Mammary microvascular endothelial cell (primary cell): ENCODE measurements at places on chromosomes 3 and 15. TPM values are rescaled to one million over a fixed set of nuclear protein-coding genes. Genes with fewer than 3 reads are reported as not detected.

The CHRNA7 gene
- 0.64 and 0.73 TPM in 2 replicates for total RNA-seq

The SLC24A5 gene
- total RNA-seq: not detected in 2 replicates

The FAM227B gene
- total RNA-seq: 0.98 and 3.4 TPM in 2 replicates

The CDHR4 gene
- not detected in 2 replicates for total RNA-seq

The MITF gene
- total RNA-seq: 3.1 and 3.2 TPM in 2 replicates

The CD86 gene
- not detected in 2 replicates for total RNA-seq

The FGD5 gene
- total RNA-seq: 49.4 and 50.4 TPM in 2 replicates

The SLC6A1 gene
- total RNA-seq: not detected in 2 replicates

The C3orf49 gene
- not detected in 2 replicates for total RNA-seq

The PLCB2 gene
- 2.2 and 3.0 TPM in 2 replicates for total RNA-seq

The RTF1 gene
- total RNA-seq: 19.0 and 20.1 TPM in 2 replicates

The RLBP1 gene
- not detected in 2 replicates for total RNA-seq

The GOLGA6D gene
- not detected in 2 replicates for total RNA-seq

The FGF12 gene
- 6.9 and 7.3 TPM in 2 replicates for total RNA-seq

The CCDC33 gene
- not detected in 2 replicates for total RNA-seq

The SLC2A2 gene
- 0.05 TPM in 1 of 2 replicates, not detected in the other for total RNA-seq

The CSPG4 gene
- total RNA-seq: under 0.01 TPM in 1 of 2 replicates, not detected in the other

The GOLGA8M gene
- total RNA-seq: 0.20 and 0.73 TPM in 2 replicates

The CSK gene
- total RNA-seq: 30.0 and 30.9 TPM in 2 replicates

The ZNF501 gene
- 3.0 and 3.7 TPM in 2 replicates for total RNA-seq

The COL8A1 gene
- 80.7 and 81.4 TPM in 2 replicates for total RNA-seq

The LYZL4 gene
- not detected in 2 replicates for total RNA-seq

The IL17RE gene
- 0.07 and 0.34 TPM in 2 replicates for total RNA-seq

The ADCY5 gene
- total RNA-seq: not detected in 2 replicates

The MEF2A gene
- 27.2 and 28.6 TPM in 2 replicates for total RNA-seq

The GXYLT2 gene
- total RNA-seq: 0.07 and 0.64 TPM in 2 replicates
